MCF 10A (cell line): ENCODE measurements at places on chromosomes 2 and 18. TPM values are rescaled to one million over a fixed set of nuclear protein-coding genes. Genes with fewer than 3 reads are reported as not detected.

- H3K4me3 ChIP-seq, result peak overlapping the region; percentile 66
- H3K4me1 ChIP-seq, result peaks cover 27% of the 10 kb centered on the region
- peak; percentile 93 for DNase-seq
- H3K27ac ChIP-seq, result no peak overlapping the region
- peaks cover 7% of the 10 kb centered on the region for H3K36me3 ChIP-seq
Observed at GRCh38 chr18:76351961-76352581, 143.0 kb downstream of the ZNF516 start.

DNA sequence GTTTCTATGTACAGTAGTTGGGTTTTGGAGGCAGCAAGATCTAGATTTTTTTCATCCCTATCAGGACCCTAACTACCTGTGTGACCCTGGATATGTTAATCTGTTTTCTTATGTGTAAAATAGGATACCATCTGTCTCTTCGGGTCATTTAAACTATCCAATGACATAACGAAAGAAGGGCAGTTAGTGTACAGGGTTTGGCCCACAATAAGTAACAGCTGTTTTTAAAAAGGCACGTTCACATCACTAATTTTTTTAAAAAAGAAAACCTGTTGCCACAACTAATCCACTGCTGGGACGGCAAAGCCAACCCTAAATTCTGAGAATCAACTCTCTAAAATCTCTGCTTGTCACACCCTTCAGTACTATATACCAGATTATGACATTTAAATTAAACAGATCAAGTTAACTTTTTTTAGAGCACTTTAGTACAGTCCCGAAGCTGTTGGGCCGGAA, 869 bp downstream of the USP40 start:
- H3K4me1 ChIP-seq, result peaks cover 10% of the 10 kb centered on the region

GRCh38 chr2:74385396-74385795, 5.3 kb upstream of the DCTN1 start:
- peaks cover 26% of the 10 kb centered on the region for H3K4me1 ChIP-seq
- H3K27ac ChIP-seq, result no peak overlapping the region
- no peaks in the 10 kb centered on the region for H3K27me3 ChIP-seq
- H3K36me3 ChIP-seq, result no peaks in the 10 kb centered on the region

DNA sequence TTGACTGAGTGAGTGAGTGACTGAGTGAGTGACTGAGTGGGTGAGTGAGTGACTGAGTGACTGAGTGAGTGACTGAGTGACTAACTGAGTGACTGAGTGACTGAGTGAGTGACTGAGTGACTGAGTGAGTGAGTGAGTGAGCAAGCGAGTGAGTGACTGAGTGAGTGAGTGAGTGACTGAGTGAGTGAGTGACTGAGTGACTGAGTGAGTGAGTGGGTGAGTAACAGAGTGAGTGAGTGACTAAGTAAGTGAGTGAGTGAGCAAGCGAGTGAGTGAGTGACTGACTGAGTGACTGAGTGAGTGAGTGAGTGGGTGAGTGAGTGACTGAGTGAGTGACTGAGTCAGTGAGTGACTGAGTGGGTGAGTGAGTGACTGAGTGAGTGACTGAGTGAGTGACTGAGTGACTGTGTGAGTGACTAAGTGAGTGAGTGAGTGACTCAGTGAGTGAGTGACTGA, 11.9 kb downstream of the MAL start:
- no peaks in the 10 kb centered on the region for H3K36me3 ChIP-seq
- peaks cover 12% of the 10 kb centered on the region for H3K27me3 ChIP-seq
- no peak overlapping the region for H3K4me3 ChIP-seq
- no peaks in the 10 kb centered on the region for H3K4me1 ChIP-seq

GRCh38 chr2:6944555-6944954, 27.3 kb downstream of the RNF144A start:
- no peak overlapping the region for H3K27ac ChIP-seq
- peaks cover 65% of the 10 kb centered on the region for H3K27me3 ChIP-seq
- H3K4me3 ChIP-seq, result no peak overlapping the region
- H3K36me3 ChIP-seq, result no peaks in the 10 kb centered on the region

DNA sequence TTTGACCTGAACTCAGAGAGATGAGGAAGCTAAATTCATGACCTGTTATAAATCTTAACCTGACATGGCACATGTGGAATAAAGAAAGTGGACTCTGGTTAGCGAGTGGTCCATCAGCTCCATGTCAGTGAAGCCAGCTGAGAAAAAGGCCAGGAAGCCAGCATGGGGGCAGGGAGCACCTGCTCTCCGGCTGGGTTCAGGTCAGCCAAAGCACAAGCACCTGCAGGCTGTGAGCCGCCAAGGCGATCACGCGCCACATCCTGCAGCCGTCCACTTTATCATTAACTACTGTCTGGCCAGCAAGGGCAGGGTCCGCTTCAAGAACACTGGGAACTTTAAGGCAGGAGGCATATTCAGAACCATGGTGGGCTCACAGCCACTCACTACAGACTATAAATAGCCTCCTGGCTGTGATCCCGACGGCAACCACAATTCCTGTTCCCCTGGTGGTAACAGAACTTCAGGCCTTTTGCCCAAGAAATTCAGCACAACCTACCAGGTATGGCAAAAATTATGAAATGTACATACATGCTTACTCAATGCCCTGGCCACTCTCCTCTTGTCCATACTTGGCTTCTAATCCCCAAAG, 35.5 kb downstream of the ACVR1 start:
- no peaks in the 10 kb centered on the region for H3K36me3 ChIP-seq
- H3K4me3 ChIP-seq, result no peak overlapping the region
- peaks cover 29% of the 10 kb centered on the region for H3K4me1 ChIP-seq
- peak; percentile 15 for DNase-seq

GRCh38 chr18:369224-370015, 101.6 kb upstream of the THOC1 start:
- no peaks in the 10 kb centered on the region for H3K27me3 ChIP-seq
- DNase-seq, result no peak
- no peaks in the 10 kb centered on the region for H3K36me3 ChIP-seq
- H3K27ac ChIP-seq, result no peak overlapping the region
- no peak overlapping the region for H3K4me3 ChIP-seq
- H3K4me1 ChIP-seq, result no peaks in the 10 kb centered on the region

DNA sequence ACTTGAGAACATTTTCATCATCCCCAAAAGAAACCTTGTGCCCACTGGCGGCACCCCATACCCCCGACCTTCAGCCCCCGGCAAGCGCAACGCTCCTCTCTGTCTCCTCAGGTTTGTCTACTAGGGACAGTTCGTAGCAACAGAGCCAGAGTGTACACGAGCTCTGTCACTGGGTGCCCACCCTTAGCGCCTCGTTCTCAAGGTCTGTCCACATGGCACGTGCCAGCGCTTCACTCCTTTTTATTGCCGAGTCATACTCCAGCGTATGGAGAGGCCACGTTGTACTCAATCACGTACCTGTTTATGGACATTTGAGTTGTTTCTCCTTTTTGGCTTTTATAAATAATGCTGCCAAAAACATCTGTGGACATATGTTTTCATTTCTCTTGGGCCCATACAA, 30.3 kb upstream of the GPC1 start:
- H3K4me1 ChIP-seq, result no peaks in the 10 kb centered on the region
- no peak overlapping the region for H3K27ac ChIP-seq
- no peaks in the 10 kb centered on the region for H3K36me3 ChIP-seq
- H3K4me3 ChIP-seq, result no peak overlapping the region
- DNase-seq, result no peak
- peaks cover 13% of the 10 kb centered on the region for H3K27me3 ChIP-seq

GRCh38 chr2:150885236-150885635, 376.4 kb downstream of the RBM43 start:
- H3K27ac ChIP-seq, result no peak overlapping the region
- no peaks in the 10 kb centered on the region for H3K27me3 ChIP-seq
- H3K4me3 ChIP-seq, result no peak overlapping the region
- no peaks in the 10 kb centered on the region for H3K4me1 ChIP-seq
- DNase-seq, result no peak
- H3K36me3 ChIP-seq, result no peaks in the 10 kb centered on the region

DNA sequence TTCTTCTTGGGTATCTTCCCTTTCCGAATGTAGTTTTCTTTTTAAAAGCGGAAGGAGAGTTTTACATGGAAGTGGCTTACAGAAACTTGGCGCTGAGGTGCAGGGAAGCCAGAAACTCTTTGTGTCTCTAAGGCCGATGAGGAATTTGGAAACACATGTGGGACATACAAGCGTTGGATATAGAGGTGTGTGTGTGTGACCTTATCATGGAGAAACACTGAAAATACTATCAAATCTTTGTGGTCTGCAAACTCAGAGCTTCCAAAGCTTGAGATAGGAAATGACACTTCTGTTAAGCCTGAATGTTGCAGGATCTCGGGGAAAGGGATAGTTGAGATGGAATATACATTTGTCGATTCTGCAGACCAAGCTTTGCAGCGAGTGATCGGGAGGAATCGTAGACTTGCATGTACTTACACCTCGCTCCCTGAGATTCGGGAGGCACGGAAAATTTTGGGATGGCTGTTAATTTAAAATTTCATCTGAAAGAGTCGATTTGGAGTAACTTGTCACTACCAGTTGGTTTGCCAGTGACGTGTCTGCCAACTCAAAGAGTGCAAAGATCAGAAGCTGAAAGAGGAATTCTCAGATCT, 1.0 kb downstream of the NAB1 start:
- H3K4me3 ChIP-seq, result peak overlapping the region; percentile 94
- DNase-seq, result peak; percentile 49

GRCh38 chr18:32760391-32760790, 12.4 kb downstream of the KLHL14 start:
- H3K27me3 ChIP-seq, result peaks cover 100% of the 10 kb centered on the region
- DNase-seq, result no peak
- H3K4me3 ChIP-seq, result no peak overlapping the region
- H3K4me1 ChIP-seq, result no peaks in the 10 kb centered on the region
- no peaks in the 10 kb centered on the region for H3K36me3 ChIP-seq
- no peak overlapping the region for H3K27ac ChIP-seq

- H3K4me1 ChIP-seq, result peaks cover 9% of the 10 kb centered on the region
- peak; percentile 37 for DNase-seq
- no peak overlapping the region for H3K4me3 ChIP-seq
- H3K27me3 ChIP-seq, result no peaks in the 10 kb centered on the region
- H3K27ac ChIP-seq, result no peak overlapping the region
Observed at GRCh38 chr2:18971628-18972027, 382.3 kb upstream of the NT5C1B start.

- H3K27me3 ChIP-seq, result no peaks in the 10 kb centered on the region
- peak; percentile 45 for DNase-seq
- H3K4me3 ChIP-seq, result no peak overlapping the region
- H3K27ac ChIP-seq, result no peak overlapping the region
- H3K36me3 ChIP-seq, result no peaks in the 10 kb centered on the region
- no peaks in the 10 kb centered on the region for H3K4me1 ChIP-seq
Observed at GRCh38 chr2:72999729-73000725, 71.5 kb downstream of the SFXN5 start.

- no peak overlapping the region for H3K27ac ChIP-seq
- no peaks in the 10 kb centered on the region for H3K36me3 ChIP-seq
- no peaks in the 10 kb centered on the region for H3K27me3 ChIP-seq
Observed at GRCh38 chr2:153967248-153967973, 95.7 kb downstream of the GALNT13 start.

Gene ABCB6
- 13.8 and 18.8 TPM in 2 replicates for total RNA-seq

Gene ERBB4
- total RNA-seq, result not detected in 2 replicates

Gene GLI2
- 0.61 and 0.74 TPM in 2 replicates for total RNA-seq

Gene PLEK
- total RNA-seq, result not detected in 2 replicates

Gene DNAJC5G
- total RNA-seq, result not detected in 2 replicates
